Myocyte (in vitro differentiated cells): ENCODE measurements at places on chromosomes 2 and 18. TPM values are rescaled to one million over a fixed set of nuclear protein-coding genes. Genes with fewer than 3 reads are reported as not detected.
A peak's percentile ranks its signal among the peaks of the same experiment; 100 is the strongest.

DNA sequence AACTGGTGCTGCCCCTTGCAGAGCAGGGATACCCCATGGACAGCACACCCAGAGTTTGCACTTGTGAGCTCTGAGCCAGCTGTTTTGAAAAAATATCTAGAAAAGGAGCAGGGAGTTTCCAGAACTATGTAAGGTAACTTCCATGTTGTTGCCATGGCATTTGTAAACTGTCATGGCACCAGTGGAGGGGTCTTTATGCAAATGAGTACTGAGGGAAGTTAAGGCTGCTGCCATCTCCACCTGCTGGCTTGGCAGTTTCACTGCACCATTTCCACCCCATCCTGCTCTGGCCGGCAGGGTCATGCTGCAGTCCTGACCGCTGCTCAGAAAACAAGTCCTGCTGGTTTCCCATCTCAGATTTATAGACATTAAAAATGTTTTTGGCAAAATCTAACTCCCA is 52.3 kb upstream of the SNTG2 start:
- no peak for DNase-seq

DNA sequence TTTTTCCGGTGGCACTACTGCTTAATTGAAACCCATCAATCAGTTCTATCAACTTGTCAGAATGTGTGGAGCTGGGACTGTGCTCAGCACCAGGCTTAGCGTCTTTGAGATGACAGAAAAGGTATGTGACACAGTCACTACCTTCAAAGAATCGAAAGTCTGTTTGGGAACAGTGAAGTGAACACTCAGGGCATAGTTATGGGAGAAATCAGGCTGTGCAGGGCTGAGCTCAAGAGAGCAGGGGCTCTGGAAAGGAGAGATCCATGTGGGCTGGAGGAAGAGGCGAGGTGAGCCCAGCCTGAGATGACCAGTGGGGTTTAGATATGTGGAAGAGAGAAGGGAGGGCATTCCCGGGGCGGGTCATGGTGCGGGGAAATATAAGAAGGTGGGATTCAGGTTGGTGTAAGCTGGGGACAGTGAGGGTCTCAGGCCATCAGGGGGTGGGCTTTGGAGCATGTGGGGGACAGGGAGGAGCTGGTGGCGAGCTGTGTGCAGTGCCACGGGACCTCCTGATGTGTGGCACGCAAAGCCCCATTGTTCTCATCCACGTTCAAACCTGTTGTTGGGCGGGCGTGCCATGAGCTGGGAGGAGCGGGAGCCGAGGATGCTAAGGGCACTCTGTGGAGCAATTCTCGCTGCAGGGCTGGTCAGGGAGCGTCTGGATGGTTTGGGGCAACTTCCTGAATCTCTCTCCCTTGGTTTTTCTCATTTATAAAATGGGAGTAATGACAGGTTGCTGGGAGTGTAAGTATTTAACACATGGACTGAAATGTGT is 72.5 kb downstream of the VAPA start:
- no peak for DNase-seq

The SERPINB4 gene
- not detected in 2 replicates for total RNA-seq

GRCh38 chr2:133599811-133600210 is 31.5 kb upstream of the NCKAP5 start:
- no peak for DNase-seq

The C2orf80 gene
- not detected in 2 replicates for total RNA-seq

- DNase-seq: no peak
These were observed 29.4 kb downstream of the PDCL3 start for GRCh38 chr2:100592226-100592625.

DNA sequence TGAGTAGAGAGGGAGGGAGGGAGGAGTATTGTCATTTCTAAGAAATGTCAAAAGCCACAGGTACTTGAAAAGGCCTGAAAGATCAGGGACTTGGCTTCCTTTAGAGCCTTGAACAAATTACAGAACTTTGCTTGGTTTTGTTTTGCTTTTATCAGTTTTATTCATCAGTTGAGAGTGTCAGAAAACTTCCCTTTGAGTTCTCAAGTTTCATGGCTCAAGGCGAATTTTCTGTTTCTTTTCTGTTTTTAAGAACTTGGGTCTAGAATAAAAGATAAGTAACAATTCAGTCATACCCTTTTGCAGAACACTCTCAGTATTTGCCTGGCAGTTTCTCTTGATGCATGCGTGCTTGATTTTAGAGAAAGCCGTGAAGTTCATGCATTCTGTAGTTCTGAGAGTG is 531.9 kb downstream of the PARD3B start:
- DNase-seq: no peak

DNA sequence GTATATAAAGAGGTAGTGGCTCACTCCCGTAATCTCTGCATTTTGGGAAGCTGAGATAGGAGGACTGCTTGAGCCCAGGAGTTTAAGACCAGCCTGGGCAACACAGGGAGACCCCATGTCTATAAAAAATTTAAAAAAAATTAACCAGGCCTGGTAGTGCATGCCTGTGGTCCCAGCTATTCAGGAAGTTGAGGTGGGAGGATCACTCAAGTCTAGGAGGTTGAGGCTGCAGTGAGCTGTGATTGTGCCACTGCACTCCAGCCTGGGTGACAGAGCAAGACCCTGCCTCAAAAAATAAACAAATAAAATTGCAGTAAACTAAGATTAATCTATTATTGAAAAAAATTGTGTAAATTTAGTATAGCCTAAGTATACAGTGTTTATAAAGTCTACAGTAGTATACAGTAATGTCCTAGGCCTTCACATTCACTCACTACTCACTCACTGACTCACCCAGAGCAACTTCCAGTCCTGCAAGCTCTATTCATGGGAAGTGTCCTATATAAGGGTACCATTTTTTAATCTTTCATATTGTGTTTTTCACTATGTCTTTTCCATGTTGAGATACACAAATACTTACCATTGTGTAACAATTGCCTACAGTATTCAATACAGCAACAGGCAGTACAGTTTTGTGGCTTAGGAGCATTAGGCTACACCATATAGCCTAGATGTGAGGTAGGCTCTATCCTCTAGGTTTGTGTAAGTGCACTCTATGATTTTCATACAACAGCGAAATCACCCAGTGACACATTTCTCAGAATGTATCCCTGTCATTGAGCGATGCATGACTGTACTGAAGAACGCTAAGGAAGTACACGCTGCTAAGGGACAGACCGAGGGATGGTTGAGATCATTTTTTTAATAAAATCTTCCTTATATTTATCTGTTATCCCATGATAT is 10.4 kb upstream of the MAP4K3 start:
- no peak for DNase-seq

- DNase-seq: no peak
These were observed 61.0 kb downstream of the PXDN start for GRCh38 chr2:1683297-1683696.

The TUBA3E gene
- total RNA-seq: not detected in 2 replicates

The FAP gene
- 48.4 and 57.7 TPM in 2 replicates for total RNA-seq

DNA sequence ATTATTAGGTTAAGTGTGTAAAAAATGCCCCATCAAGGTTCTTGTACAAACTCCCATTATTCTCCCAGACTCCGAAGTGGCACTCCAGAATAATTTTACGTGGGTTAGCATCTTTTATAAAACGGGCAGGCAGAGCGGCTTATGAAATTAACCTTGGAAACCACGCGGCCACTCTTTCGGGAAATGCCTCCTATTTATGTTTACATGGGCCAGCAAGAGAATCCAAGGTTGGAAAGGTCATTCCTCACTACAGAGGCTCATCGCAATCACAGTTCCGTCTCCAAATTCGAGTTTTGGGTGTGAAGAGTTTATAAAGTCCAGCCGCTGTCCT is 1.2 kb upstream of the IMPA2 start:
- no peak for DNase-seq

The HOXD12 gene
- not detected in 2 replicates for total RNA-seq

The MLPH gene
- 47.0 and 51.0 TPM in 2 replicates for total RNA-seq

- DNase-seq: no peak
These were observed 34.1 kb downstream of the TFPI start for GRCh38 chr2:187520121-187520624.

GRCh38 chr2:97967216-97967592 is 28.5 kb downstream of the TMEM131 start:
- no peak for DNase-seq

GRCh38 chr2:190948671-190949070 is 65.3 kb downstream of the STAT1 start:
- peak; percentile 80 for DNase-seq

DNA sequence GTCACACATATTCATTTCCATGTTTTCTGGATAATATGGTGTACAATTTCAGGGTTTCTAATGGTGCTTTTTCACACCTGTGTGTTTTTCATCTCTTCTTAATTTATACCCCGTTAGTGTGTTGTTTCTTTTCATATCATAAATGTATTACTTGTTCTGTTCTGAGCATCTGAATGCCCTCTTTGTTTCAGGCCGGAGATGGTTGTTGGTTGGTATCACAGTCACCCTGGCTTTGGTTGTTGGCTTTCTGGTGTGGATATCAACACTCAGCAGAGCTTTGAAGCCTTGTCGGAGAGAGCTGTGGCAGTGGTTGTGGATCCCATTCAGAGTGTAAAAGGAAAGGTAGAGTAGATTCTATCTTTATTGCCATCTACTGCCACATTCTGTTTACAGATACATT is 45.1 kb upstream of the TBR1 start:
- no peak for DNase-seq

DNA sequence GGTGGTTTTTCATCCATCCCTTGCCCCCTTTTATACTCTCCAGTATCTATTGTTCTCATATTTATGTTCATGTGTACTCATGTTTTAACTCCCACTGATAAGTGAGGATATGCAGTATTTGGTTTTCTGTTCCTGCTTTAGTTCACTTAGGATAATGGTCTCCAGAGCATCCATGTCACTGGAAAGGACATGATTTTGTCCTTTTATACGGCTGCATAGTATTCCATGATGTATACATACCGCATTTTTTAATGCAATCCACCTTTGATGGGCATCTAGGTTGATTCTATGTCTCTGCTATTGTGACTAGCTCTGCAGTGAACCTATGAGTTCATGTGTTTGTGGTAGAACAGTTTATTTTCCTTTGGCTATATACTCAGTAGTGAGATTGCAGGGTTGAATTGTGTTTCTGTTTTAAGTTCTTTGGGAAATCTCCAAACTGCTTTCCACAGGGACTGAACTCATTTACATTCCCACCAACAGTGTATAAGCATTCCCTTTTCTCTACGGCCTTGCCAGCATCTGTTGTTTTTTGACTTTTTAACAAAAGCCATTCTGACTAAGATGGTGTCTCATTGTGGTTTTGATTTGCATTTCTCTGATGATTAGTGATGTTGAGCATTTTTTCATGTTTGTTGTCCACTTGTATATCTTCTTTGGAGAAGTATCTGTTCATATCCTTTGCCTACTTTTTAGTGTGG is 420.2 kb downstream of the THSD7B start:
- no peak for DNase-seq

- DNase-seq: no peak
These were observed 15.6 kb downstream of the ILKAP start for GRCh38 chr2:238187618-238188548.

- DNase-seq: no peak
These were observed 44.5 kb downstream of the CYP26B1 start for GRCh38 chr2:72103161-72103560.

GRCh38 chr2:64090264-64090663 is 54.0 kb downstream of the PELI1 start:
- no peak for DNase-seq
